ENCODE measurements at places on chromosomes 2 and 18.

- no peak for DNase-seq
These were observed 20.7 kb downstream of the ZBTB7C start for GRCh38 chr18:48388478-48388877.

GRCh38 chr18:48959921-48960920 is 9.5 kb upstream of the SMAD7 start:
- no peak for DNase-seq

DNA sequence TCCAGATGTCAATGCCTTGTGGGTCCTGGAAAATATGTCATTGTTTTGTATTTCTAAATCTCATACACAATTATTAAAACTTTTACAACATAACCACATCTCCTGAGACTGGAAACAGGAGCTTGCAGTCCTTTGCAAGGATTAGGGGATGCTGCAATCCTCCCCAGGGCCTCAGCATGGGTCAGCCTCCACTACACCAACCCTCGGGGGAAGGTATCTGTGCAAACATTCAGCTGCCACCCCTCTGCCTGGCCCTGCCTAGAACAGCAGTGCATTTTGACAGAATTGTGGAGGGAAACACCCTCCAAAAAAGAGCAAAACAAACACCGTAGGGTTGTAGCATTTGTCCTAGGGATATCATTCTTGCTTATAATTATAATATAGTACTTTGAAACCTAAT is 4.2 kb upstream of the UPP2 start:
- DNase-seq: no peak

DNA sequence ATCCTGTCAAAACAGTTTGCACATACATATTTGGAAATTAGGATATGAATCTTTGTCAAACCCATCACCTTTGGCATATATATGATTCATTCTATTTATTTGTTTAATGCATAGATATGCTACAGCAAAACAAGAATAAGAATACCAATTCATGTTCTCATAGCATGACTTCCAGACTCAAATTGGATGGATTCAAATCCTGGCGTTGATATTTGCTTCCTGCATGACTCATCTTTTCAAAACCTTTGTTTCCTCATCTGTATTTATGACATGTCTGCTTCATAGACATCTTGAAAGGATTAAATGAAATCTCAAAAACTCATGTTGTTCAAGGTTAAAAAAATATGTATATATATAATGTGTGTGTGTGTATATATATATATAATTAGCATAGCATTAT is 261.3 kb downstream of the MBD5 start:
- DNase-seq: no peak

- peak; percentile 94 for DNase-seq
These were observed 25.7 kb downstream of the FBXO48 start for GRCh38 chr2:68441179-68441993.

DNA sequence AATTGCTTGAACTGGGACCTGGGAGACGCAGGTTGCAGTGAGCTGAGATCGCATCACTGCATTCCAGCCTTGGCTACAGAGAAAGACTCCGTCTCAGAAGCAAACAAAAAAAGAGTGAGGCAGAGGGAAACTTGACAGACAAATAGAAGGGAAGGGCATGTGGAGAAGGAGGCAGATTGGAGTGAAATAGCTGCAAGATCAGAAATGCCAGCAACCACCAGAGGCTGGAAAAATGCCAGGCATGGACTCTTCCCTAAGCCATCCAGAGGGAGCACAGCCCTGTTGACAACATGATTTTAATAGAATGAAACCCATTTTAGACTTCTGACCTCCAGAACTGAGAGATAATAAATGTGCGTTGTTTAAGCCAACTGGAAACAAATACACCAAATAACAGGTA is 447.2 kb upstream of the SPHKAP start:
- no peak for DNase-seq

GRCh38 chr2:42101206-42102023 is 53.6 kb downstream of the PKDCC start:
- peak; percentile 58 for DNase-seq

DNA sequence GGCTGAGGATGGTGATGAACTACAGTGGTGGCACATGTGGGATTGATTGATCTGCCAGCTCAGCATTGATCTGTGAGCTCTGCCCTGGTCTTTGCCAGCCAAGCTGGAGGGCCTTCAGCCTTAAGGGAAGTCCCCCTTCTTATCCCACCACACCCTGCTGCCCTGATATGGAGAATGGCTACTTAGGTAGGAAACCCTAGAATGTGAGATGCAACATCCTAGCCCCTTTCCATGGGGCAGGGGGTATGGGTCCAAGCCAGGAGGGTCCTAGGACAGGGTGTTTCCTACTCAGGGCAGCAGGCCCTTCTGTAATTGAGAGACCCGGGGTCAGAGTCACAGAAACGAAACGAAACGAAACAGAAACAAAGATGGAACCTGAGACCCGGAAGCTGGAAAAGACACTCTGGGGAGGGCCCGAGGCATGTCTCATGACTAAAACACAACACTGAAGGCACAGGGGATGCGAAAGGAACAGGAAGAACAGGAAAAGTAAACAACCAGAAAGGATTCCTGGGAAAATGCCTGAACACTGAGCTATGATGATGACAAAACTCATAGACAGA is 16.9 kb upstream of the SULT1C2 start:
- no peak for DNase-seq

- no peak for DNase-seq
These were observed 125.5 kb downstream of the RAPGEF4 start for GRCh38 chr2:172861098-172861497.

- DNase-seq: peak; percentile 84
These were observed at the start of gene MTX2 for GRCh38 chr2:176269319-176270099. Gene MTX2, plus strand, starts transcription at chr2:176269442. Its CDS starts 188 bp downstream, at chr2:176269630.

DNA sequence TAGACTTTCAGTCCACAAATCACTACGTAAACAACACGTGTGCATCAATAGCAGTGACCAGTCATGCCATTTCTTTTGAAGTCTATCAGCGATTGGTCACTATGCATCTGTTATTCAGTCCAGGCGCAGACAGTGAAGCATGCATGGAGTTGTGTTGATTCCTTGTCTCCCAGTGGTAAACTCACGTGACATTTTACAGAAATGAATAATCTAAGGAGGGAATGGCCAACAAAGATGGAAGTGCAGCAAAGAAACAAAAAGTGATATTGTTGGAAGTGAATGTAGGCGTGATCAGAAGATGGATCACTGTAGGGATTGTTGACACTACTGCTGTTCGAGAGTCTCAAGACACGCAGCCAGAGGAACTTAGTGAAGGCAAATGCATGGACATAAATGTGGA is 317.8 kb upstream of the MGAT5 start:
- no peak for DNase-seq

DNA sequence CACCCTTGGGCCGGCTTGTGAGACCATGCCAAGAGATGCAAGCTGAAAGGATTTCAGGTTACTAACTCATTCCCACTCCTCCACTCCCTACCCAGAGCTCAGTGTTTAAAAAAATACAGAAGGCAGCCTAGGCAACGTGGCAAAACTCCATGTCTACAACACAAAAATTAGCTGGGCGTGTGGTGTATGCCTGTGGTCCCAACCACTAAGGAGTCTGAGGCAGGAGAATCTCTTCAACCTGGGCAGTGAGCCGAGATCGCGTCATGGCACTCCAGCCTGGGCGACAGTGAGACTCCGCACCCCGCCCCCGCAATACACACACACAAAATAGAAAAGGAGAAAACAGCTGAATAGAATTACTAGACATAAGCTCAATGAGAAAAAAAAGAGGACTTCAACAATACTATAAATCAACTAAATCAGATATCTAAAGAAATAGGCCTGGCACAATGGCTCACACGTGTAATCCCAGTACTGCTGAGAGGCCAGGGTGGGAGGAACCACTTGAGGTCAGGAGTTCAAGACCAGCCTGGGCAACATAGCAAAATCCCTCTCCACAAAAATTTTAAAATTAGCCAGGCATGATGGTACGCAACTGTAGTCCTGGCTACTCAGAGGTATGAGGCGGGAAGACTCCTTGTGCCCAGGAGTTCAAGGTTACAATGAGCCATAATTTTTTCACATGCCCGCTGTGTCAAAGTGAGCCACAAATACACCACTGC is 10.1 kb downstream of the IWS1 start:
- no peak for DNase-seq

- DNase-seq: no peak
These were observed 527.2 kb upstream of the SOX11 start for GRCh38 chr2:5164776-5165525.

- DNase-seq: no peak
These were observed 38.5 kb downstream of the HK2 start for GRCh38 chr2:74872389-74872836.

- no peak for DNase-seq
These were observed 381.6 kb downstream of the ERBB4 start for GRCh38 chr2:212157012-212157411.

GRCh38 chr2:145012806-145013205 is 492.9 kb upstream of the ZEB2 start:
- DNase-seq: no peak

DNA sequence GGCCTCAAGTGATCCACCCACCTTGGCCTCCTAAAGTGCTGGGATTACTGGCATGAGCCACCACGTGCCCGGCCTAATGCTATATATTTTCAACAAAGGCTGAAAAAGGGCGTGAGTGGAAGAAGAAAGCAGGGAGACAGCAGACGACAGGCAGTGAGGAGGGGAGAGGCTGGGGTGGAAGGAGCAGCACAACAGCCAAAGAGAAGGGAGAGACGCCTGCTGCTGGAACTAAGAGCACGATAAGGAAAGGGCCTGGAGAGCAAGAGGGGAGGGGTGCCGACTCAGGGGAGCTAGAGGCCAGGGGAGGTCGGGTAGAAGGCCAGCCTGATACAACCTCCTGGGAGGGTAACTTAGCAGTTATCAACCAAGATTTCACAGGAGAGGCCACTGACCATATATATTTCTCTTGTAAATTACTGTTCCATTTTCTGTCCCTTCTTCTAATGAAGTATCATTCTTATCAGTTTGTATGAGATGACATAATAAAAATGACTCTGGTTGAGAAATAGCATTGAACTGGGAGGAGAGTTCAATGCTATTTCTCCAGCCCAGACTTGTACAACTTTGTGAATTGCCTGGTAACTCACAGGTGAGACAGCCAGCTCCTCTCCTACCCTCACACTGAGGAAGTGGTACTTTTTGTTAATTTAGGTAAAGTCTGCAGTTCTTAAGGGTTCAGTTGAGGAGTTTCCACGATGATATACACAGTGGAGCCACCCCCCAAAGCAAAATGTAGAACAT is 5.8 kb upstream of the RNU4ATAC start:
- no peak for DNase-seq

DNA sequence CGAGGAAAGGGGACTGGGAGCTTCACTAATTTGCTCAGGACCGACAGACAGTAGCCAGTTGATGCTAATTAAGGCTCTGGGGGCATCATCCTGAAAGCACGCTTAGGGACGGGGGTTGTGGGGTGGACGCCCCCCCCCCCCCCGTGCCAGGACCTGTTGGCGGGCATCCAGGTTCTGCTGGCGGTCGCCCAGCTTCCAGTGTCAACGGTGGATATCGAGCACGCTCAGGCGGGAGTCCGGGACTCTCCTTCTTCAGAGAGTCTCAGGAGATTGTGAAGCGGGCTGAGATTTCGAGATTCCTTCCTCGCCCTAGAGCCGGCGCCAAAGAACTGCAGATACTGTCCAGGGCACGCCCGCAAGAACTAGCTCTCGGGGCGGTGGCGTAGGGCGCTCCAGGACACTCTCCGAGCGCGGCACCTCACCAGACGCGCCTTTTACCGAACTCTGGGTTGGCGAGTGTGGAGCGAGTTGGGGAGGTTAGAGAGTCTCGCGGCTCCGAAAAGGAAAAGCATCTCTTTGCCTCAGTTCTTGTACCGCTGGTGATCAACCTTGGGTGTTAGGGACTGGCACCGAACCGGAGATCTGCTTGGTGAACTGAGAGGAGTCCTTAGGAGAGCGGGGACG is 5.6 kb downstream of the RAX start:
- peak; percentile 13 for DNase-seq

DNA sequence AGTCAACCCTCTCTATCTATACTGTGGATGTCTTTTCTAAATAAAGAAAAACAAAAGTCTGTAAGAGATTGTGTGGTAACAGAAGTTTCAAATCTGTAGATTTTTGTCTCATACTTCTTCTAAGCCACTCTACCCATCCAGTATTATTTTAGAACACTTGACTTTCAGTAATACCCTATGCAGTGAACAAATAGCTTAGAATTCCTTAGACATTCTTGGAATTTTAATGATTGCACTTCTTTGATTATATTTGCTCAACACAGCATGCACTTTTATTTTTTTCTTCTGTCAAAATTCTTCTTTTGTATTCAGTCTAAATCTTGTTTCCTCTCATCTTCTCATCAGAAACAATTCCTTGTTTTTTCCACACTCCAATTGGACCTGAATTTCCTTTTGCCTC is 1080.2 kb downstream of the SUCLG1 start:
- DNase-seq: no peak

- DNase-seq: no peak
These were observed 82.5 kb downstream of the TGFA start for GRCh38 chr2:70471129-70471528.

DNA sequence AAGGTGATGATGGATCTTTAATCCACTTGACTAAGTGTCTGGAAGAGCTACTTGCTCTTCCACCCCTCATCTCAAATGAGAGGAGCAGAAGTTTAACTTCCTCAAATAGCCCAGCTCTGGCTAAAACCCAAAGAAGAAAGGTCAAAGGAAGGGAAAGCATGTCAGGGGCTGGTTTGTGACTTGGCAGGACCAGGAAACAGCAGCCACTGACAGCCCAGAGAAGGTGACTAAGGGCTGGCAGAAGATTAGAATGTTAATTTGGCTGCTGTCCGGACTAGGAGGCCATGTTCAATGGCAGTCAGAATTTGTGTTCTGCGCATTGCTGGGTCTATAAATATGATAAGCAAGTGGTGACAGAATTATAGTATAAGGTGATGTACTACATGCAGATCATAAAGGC is 386.2 kb downstream of the SETBP1 start:
- DNase-seq: no peak

GRCh38 chr2:42493468-42494354 is at the start of gene KCNG3:
Gene KCNG3, minus strand, starts transcription at chr2:42493982. Its CDS starts 481 bp downstream, at chr2:42493501.
- peak; percentile 60 for DNase-seq

DNA sequence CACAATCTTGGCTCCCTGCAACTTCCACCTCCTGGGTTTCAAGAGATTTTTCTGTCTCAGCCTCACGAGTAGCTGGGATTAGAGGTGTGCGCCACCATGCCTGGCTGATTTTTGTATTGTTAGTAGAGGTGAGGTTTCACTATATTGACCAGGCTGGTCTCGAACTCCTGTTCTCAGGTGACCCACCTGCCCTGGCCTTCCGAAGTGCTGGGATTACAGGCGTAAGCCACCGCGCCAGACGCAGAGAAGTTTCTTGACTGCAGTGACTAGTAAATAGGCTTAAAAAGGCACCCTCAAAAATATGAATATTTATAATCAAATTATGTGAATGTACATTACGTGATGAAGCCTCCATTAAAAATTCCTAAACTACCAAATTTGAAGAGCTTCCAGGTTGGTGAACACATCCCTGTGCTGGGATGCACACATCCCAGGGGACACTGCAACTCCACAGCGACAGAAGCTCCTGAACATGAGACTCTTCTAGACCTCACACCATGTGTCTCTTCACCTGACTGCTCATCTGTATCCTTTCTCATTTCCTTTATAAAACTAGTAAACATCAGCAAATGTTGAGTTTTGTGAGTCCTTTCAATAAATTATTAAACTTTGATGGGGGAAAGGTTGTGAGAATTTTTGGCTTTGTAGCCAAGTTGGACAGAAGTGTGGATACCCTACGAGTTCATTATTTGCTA is 203.3 kb upstream of the SPOPL start:
- no peak for DNase-seq

- no peak for DNase-seq
These were observed 318.1 kb downstream of the ZNF521 start for GRCh38 chr18:25033747-25034471.

GRCh38 chr18:12278741-12279682 is 24.9 kb downstream of the CIDEA start:
- DNase-seq: no peak

GRCh38 chr2:14148216-14148615 is 484.3 kb upstream of the LRATD1 start:
- DNase-seq: no peak

GRCh38 chr2:100178085-100178788 is 35.8 kb upstream of the AFF3 start:
- DNase-seq: peak; percentile 51
